Skin of body (tissue), 3 donors: ENCODE measurements at places on chromosomes 6 and 20. TPM values are rescaled to one million over a fixed set of nuclear protein-coding genes. Genes with fewer than 3 reads are reported as not detected.
A peak's percentile ranks its signal among the peaks of the same experiment; 100 is the strongest.

Gene HSF2
- total RNA-seq, result 33.5 TPM

Gene PKIB
- 4.4 TPM for total RNA-seq

Gene SLPI
- 52.0 TPM for total RNA-seq

Gene SMPDL3A
- 20.7 TPM for total RNA-seq

Gene DOK5
- total RNA-seq, result 11.1 TPM

Gene TAAR2
- not detected for total RNA-seq

Gene HLA-DPA1
- 16.1 TPM for total RNA-seq

Gene ARFGEF2
- total RNA-seq, result 28.4 TPM

Gene ULBP3
- total RNA-seq, result 3.9 TPM

DNA sequence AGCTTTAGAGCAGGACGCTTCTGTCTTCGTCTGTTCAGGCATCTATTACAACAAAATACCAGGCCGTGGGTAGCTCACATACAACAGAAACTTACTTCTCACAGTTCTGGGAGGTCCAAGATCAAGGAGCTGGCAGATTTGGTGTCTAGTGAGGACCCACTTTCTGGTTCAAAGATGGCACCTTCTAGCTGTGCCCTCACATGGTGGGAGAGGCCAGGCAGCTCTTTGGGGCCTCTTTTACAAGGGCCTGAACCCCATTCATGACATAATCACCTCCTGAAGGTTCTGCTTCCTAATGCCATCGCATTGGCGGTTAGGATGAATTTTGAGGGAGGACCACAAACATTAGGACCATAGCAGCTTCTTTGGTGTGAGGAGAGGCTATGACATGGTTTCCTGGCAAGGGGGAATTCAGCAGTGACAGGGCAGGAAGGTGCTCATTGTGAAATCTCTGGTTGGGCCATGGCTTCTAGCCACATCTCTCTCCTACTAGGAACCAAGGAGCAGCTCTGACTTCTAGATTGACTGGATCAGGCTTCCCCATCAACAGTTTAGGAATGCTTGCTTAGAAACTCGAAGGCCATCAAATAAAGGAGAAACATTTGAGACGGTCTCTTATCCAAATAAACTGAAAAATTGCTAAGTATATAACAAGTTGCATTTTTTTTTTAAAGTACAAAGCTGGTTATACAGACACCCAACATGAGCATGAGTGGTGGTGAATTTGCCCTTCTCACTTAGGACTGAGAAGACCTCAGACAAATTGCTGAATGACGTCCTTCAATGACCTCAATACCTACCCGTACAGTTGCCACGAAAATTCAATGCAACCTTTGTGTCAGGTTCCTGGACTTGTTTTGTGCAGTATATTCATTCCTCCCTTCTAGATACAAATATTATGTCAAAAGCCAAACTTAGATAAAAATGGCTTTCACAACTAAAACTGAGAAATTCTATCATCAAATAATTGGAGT, 140.7 kb downstream of the ZDHHC14 start:
- DNase-seq, result no peak

DNA sequence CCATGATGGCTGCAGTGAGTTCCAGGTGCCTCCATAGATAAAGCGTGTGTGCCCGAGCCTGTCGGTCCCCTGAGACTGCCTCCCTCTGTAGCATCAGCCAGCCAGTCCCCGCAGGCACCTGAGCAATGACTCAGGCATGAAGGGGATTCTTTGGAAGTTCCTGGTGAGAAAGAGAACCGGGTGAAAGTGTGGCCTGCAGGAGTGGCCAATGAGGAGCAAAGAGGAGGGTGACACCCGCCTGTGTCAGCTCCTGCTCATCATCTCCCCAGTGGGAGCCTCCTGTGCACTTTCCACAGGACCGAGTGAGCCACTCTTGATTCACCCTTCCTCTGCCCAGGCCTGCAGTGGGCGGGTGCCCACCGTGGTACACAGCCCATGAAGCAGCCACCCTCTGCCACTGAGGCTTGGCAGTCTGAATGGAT, 71.2 kb upstream of the PTPN1 start:
- no peak for DNase-seq

- no peak for DNase-seq
Measured at GRCh38 chr20:25499855-25500434, 85.4 kb downstream of the NINL start.

GRCh38 chr20:11702721-11703518, 214.8 kb upstream of the BTBD3 start:
- no peak for DNase-seq

DNA sequence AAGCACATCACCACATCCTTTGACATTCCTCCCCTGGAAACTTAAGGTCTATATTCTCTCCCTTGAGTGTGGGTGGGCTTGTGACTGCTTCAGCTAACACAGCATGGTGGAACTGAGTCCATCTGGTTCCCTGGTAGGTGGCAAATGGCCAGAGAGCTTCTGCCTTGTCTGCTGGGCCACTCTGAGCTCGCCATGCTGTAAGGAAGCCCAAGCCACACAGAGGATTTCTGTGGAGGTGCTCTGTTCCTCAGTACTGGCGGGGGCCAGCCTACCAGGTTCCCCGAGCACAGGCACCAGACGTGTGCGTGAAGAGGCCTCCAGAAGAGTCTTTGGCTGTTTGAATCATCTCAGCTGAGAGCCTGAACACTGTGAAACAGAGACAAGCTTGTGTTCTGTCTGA, 41.6 kb upstream of the PMEPA1 start:
- no peak for DNase-seq

DNA sequence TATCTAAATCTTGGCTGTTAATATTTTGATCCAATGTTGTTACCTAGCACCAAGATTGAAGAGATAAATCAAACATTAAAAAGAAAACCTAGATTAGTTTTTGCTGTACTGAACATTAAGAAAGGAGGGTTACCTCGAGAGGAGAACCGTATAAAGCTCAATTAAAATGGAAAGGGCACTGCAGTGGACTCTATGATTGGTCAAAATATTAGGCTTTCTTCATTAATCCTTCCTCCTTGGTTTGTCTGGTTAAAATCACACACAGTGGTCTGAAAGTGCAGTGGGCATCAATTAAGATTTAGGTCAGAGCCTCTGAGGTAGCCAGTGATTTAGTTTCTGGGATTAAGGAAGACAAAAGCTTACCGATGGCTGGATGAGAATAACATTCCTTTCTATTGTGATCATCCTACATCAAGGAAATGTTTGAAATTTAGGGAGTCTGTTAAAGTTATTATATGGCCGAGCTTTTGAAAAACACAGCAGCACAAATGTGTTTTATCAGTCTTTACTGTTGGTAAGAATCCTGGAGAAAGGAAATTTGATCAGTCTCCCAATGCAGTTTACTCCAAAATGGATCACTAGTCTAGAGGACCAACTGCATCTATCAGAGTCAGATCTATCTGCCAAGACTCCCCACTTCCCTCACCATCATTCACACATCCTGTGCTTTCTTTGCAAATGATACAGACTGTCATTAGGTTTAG, 134.6 kb upstream of the NEDD9 start:
- no peak for DNase-seq

- no peak for DNase-seq
Measured at GRCh38 chr6:122392564-122393350, 6.7 kb upstream of the HSF2 start.

DNA sequence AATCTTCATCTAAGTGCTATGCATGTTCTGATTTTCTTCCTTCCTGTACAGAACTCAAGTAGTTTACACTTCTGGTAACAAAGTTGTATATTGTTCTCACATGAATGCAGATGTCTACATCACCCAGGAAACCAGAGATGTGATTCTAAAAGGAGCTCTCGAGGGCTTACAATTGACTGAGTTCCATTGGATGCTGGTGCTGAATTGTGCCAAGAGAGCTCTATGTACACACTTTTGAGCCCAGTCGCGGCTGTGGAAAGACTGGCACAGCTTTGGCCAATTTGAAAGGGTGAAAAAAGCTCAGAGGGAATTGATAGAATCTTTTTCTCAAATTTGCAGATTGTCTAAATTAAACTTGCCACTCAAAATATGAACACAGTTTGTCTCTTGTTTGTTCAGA, 340.7 kb downstream of the LMBRD1 start:
- DNase-seq, result no peak

DNA sequence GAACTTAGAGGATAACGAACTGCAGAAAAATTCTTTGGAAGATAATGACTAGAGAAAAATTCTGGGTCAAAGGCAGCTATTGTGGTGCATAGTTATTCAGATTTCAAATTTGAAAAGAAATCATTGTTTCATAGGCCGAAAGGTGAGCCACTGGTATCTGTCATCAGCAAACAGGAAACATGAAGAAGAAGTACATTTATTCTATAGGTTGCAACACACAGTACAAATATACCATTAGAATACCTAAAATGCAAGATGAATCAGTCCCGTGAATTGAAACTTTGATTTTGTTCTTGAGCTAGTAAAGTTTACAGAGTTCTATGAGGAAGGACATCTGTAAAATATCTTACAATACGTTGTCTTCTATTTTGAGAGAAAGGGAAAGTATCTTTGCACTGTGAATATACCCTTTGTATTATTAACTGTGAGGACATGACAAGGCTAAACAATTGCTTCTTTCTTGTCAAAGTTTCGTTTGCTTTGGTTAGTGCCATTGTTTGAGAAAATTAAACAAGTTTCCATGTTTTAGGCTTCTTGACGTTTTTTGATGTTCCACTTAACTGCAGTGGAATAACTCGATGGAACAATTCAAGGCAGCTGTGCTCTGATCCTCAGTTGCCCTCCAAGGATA, 84.7 kb downstream of the HDGFL1 start:
- DNase-seq, result peak; percentile 24

DNA sequence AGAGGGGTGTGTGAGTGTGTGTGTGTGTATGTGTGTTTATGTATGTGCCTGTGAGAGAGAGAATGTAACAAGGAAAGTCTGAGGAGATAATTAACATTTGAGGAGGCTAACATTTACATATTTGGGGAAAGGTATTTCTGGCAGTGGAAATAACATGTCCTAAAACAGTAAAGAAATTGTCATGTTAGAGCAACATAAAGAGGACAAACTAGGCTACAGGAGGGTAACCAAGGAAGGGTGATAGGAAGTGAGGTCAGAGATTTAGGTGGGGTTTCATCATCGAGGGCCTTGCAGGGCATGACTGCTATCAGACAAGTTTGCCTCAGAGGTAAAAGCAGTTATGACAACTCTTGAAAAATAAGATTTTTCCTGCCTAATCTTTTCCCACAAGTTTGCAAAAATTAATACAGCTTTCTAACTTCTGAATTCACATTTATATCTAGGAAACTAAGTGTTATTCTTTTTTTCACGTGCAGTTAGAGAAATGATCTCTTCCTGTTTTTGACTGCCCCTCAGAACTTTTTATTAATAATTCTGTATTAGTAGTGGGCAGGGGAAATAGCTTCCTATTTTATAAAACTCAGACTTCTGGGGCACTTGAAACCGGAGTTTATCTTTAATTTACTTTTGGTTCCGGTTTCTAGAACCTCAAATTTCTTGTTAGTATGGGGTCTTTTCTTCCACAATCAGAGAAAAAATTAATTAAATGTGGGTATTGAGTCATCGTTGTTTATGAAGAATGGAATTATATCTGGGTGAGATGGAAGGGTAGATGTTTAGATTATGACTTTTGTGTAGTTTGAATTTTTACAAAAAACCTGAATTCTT, 30.5 kb upstream of the RHAG start:
- no peak for DNase-seq

DNA sequence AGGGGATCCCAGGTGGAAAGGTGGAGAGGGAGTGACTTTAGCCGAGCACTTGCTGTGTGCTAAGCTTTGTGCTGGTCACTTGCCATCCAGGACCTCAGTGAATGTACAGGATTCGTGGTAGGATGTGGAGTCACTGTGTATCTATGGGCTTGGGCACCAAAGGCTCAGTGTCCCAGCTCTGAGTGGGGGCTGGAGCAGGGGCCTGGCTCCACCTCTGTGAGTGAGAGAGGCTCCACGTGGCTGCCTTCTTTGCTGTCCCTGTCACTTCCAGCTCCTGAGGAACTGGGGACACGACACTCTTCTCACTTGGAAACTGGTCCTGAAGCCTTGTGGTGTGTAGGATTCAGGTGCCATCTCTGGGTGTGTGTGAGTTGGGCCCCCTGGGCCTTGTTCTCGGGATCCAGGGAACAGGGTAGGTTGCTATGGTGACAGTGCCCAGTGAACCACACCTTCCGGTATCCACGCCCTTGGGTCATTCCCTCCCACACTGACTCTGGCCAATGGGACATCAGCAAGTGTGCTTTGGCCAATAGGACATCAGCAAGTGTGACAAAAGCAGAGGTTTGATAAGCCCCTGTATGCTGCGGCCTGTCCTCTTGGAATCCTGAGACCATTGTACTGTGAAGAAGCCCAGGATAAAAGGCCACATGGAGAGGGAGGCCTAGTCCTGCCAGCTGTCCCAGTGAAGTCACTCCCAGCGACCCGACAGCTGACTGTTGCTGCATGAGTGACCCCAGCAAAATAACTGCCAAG, 87.7 kb downstream of the CDH22 start:
- DNase-seq, result no peak

DNA sequence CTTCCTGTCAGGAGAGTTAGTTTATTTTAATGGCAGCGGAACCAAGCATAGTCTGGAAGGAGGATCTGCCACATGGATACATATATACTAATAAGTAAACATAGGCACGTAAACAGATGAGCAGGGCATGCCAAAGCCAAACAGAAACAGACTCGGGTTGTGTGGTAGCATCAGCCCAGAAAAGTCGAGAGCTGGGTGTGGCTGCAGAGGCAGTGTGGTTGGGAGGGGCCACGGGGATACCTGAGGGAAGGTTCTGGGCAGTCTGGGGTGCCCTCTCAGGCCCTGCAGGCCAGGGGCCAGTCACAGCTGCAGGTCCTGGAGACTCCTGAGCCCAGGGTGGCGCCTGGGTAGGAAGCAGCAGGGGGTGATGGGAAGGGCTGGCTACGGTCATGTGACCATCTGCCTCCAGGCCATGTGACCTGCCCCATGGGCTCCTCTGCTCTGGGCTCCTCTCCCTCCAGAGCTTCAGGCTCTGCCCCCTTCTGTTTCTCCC, 42.8 kb upstream of the MRPS10 start:
- peak; percentile 84 for DNase-seq

DNA sequence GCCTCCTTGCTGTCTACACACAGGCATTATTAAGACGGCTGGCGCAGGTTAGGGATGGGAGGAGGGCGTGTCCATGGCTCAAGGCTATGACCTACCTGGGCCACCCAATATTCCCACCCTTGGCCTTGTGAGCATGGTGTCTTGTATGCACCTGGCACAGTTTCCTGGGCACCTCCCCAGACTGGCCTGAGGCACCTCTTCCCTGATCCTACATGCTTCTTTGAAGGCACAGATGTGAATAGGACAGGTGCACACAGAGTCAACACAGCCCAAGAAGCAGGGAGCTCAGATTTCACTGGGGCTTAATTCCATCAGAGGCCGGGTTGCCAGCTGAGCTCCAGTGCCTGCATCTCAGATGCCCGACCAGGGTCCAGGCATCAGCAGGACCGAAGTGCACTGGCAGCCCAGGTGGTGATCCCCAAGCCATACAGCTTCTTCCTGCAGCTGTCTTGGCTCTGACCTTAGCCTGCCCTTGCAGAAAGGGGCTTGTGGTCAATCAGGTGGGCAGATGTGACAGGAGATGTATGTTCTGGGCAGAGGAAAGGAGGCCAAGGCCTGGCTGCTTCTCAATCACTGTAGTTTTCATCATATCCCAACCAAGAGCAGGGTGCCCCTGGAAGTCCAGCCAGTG, 287.7 kb downstream of the CLIC5 start:
- DNase-seq, result no peak

- DNase-seq, result no peak
Measured at GRCh38 chr6:7728855-7729590, 3.1 kb downstream of the BMP6 start.

GRCh38 chr6:160952633-160953281, 38.8 kb upstream of the MAP3K4 start:
- DNase-seq, result no peak
